ENCODE measurements at places on chromosomes 12 and 14. TPM values are rescaled to one million over a fixed set of nuclear protein-coding genes. Genes with fewer than 3 reads are reported as not detected.

GRCh38 chr14:20415782-20416206, 2.5 kb upstream of the TEP1 start:
- DNase-seq = no peak

- no peak for DNase-seq
These were observed 15.6 kb downstream of the APPL2 start for GRCh38 chr12:105220150-105220928.

DNA sequence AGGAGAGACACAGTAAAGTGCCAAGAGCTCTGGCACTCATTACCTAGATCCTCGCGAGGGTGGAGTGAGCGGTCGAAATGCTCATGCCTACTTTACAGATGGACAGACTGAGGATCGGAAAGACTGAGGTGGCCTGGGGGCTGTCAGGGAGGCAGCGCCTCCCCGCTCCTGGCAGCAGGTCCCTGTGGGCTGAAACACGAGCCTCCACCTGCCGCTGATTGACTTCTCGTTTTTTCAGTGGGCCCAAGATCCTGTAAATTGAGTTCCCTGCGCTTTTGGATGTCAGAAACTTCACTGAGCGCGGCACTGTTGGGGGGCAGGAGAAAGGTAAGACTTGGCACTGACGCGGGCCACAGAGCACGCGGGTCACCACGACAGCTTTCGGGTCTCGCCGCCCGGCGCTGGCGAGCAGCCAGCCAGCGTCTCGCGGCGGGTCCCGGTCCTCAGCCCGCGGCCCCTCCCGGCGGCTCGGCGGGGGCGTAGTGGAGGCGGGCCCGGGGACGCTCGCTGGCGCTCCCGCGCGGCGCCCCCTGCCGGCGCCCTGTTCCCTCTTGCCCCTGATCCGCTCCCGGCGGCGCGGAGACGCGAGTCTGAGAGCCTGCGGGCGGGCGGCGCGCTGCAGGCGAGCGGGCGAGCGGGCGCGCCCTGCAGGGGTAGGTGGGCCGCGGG, 552 bp upstream of the SCN8A start:
- no peak for DNase-seq

DNA sequence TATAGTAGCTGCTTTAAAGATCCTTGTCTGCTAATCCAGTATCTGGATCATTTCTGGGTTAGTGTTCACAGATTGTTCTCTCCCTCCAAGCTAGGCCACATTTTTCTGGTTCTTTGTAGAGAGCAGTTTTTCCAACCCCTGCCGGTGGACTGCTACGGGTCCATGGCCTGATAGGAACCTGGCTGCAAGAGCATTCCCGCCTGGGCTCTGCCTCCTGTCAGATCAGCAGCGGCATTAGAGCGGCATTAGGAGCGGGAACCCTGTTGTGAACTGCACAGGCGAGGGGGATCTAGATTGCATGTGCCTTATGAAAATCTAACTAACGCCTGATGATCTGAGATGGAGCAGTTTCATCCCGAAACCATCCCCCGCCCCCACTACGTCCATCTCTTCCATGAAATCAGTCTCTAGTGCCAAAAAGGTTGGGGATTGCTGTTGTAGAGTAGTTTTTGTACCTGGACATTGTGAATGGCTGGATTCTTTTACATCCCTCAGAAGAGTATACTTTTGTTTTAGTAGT, 50.4 kb downstream of the MYRFL start:
- DNase-seq = no peak

- no peak for DNase-seq
These were observed 51.2 kb downstream of the SINHCAF start for GRCh38 chr12:31274520-31275300.

- DNase-seq = no peak
These were observed 49.6 kb downstream of the SPATS2 start for GRCh38 chr12:49416892-49417291.

GRCh38 chr14:100552524-100553125, 34.6 kb downstream of the BEGAIN start:
- DNase-seq = no peak

GRCh38 chr12:7096979-7097378, 4.7 kb upstream of the C1R start:
- DNase-seq = no peak

DNA sequence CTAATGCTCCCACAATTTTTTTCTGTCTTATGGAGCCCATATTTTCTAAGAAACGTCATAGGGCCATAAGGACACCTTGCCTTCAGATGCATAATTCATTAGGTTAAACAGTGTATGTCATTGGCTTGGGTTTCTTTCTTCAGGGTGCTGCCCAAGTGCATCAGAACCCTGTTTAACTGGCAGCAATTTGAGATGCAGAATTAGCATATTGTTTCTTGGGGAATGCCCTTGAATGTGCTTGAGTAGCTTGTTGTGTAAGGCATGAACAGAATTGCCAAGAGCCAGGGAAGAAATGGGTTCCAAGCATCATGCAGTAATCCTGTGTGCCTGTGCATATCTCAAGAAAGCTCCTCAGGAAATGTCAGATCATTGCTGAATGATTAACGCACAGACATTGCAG, 277.2 kb downstream of the SYT1 start:
- DNase-seq = no peak

GRCh38 chr14:105420101-105420973, 710 bp downstream of the MTA1 start:
- no peak for DNase-seq

- DNase-seq = no peak
These were observed 4.0 kb downstream of the NCOR2 start for GRCh38 chr12:124563401-124563800.

DNA sequence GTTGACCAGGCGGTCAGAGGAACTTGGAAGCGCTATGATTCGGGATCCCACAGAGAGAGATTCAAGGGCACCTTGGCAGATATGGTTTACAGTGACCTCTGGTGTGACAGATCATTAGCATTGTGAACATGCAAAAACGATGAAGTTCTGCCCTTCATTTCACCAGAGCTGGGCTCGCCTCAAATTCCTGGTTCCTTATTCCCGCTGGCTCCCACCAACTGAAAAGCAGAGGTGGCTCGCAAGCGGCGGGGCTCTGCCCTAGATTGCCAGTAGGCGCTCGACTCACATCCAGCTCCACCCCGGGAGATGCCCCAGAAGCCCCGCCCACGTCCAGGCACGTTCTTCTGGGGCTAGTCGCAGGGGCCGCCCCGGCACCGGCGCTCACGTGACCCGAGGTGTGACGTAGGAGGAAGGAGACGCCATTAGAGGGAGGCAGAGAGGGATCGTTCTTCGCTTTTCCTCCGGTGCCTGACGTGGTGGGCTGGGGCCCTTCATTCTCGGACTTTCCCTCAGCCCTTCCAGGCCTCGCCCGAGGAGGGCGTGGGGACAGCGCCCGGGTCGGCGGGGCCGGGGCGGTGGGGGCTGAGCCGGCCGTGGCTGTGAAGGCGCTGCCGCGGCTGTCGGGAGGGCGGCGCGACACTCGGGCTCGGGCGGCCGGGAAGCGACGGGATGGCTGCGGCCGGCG, at the start of gene RAB21:
TSS of gene RAB21 (plus strand) at position 403 of the 685 bp plus-strand sequence. CDS start at position 670, 267 bp downstream.
- peak; percentile 86 for DNase-seq

GRCh38 chr12:88957358-88957757, 377.1 kb upstream of the KITLG start:
- DNase-seq = no peak

GRCh38 chr12:66228462-66228861, 39.4 kb downstream of the IRAK3 start:
- DNase-seq = no peak

DNA sequence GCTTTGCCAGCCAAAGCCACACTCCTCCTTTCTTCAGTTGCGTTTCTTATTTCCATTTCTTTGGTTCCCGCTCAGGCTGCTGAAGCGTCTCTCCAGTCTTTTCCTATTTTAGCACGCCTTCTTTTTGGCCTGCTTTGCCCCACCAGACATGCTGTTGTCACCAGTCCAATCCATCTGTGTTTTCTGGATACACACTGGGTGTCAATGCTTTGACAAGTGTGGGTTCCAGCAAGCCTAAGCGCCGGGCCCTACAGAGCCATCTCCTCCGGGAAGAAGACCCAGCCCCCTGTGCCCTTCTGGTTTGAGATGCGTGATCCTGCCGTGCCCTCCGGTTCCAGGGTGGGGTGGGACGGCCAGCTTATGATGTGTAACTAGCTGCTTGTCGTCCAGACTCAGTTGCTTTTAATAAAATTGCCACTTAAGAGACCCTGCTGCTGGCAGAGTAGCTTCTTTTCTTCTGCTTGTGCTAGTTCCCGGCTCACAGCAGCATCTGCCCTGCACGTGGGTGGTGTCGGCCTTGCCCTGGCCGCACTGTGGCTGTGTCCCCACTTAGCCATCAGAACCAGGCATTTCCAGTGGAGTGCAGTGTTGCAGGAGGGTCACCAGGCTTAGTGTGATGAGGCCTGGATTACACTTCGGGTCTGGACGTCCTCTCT, 29.7 kb downstream of the EML1 start:
- DNase-seq = no peak

GRCh38 chr12:113456761-113457160, 14.9 kb downstream of the LHX5 start:
- no peak for DNase-seq

DNA sequence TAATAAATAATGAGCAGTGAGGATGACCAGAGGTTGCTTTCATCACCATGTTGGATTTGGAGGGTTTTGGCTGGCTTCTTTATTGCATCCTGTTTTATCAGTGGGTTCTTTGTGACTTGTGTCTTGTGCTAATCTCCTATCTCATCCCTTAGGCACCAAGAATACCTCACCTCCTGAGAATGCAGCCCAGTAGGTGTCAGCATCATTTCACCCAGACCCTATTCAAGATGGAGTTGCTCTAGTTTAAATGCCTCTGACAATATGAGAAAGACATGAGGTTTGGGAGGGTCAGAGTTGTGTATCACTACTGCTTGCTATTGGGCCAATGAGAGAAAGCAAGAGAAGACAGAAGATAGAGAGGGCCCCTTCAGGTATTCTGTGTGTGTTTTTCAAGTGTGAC, 592.2 kb downstream of the ETNK1 start:
- no peak for DNase-seq

GRCh38 chr14:70887207-70887681, 20.0 kb upstream of the PCNX1 start:
- no peak for DNase-seq

PLA2G1B gene
- total RNA-seq = not detected

TMEM132D gene
- total RNA-seq = 7.1 TPM

GPRC5D gene
- total RNA-seq = not detected

PRB4 gene
- not detected for total RNA-seq
